Lung microvascular endothelial cell (primary cell): ENCODE measurements at places on chromosomes 2 and 18. TPM values are rescaled to one million over a fixed set of nuclear protein-coding genes. Genes with fewer than 3 reads are reported as not detected.

CAB39 gene
- total RNA-seq = 46.6 and 50.2 TPM in 2 replicates

M1AP gene
- total RNA-seq = not detected in 2 replicates

SERPINB3 gene
- total RNA-seq = not detected in 2 replicates

SRD5A2 gene
- total RNA-seq = not detected in 2 replicates
